CD8-positive, alpha-beta T cell (primary cell): ENCODE measurements at places on chromosomes 7 and 10. TPM values are rescaled to one million over a fixed set of nuclear protein-coding genes. Genes with fewer than 3 reads are reported as not detected.

GRCh38 chr10:21396889-21397288 is 128.6 kb downstream of the SKIDA1 start:
- DNase-seq, result no peak

Gene TRPV5
- not detected for total RNA-seq

DNA sequence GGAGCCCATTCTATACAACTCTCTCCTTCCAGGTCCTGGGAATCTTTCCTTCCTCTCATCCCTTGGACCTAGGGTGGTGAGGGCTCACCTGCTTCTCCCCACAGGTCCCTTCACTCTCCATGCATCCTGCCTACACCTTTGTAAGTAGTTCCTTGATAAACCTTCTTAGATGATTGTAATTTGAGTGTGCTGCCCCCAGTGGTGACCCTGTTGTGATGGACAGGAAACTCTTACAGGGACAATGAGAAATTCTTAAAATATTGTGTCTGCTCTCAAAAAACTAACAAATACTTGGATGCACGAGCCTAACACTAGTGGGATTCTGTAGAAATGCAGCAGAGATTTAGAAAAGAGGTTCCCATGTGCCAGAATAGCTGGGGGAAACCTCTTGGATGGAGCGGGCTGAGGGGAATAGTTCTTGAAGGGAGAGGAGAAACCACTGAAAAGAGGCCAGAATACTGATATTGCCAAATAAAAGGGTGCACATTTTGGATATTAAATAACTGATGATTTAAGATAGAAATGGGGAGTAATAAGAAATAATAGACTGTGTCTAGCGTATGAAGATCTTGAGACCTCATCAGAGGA is 6.7 kb upstream of the PAXIP1 start:
- DNase-seq, result no peak

DNA sequence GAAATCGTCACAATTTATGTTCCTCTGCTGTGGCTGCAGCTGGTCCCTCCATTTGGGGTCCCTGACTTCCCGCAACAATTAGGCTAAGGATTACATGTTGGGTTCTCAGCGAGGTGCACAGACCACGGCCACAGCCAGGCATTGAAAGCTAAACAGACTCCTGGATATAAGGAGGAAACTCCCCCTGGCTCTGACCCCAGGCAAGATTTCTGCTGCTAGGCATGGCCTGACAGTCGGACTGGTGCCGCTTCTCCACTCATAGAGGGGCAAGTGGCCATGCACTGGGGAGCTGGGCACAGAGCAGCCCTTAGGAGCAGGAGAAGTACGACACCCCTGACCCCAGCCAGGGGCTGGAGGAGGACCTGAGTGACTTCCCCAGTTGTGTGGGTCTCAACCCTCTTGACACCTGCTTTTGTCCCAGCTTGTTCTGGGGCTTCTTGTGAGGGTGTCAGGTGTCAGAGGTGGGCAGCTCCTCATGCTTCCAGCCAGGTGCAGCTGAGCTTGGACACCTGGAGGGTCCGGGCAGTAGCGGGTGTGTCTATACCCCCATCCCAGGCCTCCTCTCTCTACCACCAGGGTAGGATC is 38.3 kb downstream of the TSPAN15 start:
- no peak for DNase-seq

Gene MMD2
- not detected for total RNA-seq

Gene TMEM270
- not detected for total RNA-seq

DNA sequence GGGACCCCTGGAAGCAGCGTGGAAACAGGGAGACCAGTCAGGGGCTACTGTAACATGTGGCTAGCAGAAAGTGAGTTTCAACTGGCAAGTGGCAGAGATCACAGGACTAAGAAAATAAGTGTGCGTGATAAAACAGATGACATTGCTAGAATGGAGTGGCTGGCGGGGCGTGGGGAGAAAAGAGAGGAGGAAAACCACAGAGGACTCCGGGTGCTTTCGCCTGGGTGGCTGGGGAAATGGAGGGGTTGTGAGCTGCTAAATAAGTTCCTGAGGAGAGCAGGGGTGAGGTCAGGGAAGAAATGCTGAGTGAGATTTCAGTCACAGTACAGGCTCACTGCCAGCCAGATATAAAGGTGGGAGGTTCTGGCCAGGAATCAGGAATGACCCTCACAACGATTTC is 166.9 kb downstream of the MYOF start:
- no peak for DNase-seq

DNA sequence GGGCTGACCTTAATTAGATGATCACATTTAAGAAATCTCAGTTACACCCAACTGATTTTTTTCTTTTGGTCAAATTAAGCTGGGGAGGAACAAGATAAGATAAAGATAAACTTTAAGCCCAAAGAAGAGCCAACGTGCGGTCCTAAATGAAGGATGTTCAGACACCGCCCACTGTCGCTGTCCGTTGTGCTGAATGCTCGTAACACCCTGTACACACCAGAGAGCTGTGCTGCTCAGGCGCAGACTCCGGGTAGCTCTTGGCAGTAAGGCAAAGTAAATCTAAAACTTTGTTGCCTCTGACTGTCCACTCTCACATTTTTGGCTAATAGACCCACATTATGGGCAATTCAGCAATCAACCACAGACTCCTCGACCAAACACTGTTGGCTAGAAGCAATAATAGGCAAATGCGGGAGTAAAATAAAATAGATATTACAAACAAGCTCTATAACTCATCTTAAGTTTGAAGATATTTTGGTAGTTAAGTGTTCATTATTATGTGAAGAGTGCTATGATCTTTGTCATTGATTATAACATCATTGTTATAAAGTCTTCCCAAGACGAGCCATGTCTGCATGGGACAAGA is 57.1 kb downstream of the PLPP4 start:
- no peak for DNase-seq

Gene RHOBTB1
- not detected for total RNA-seq

DNA sequence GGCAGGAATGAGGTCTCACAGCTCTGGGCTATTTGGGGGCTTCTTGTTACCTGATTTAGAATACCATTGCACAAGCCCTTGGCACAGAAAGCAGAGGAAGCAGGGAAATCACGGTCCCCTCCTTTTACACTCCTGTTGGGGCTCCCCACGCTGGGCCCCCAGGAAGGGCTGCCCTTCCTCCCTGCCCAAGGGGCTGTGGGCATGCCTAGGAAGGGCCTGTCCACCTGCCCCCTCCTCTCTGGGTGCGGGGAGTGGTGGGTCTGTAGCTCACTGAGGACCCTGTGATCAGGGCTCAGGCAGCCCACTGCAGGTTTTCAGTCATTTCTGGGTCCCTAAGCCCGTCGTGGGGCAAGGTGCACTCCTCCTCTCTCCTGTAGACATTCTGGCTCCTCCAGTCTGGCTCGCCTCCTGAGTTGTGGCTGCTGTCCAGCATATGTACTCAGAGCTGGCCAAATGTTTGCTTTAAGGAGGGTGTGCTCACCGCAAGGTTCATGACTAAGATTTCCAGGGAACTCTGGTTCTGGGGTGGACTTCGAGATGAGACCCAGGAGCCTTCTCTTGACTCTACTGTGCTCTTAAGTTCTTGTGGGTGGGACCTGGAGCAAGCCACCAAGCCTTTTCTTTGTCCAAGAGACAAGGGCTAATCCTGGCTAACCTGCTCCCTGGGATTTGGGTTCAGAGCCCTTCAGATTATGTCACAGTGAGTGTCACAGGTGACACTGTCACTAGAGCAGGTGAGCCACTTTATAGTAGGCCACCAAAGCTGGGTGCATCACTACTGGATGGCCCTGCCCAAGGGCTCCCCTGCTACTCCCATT is 56.0 kb downstream of the TACR2 start:
- no peak for DNase-seq

Gene STOX1
- total RNA-seq, result 0.11 TPM

DNA sequence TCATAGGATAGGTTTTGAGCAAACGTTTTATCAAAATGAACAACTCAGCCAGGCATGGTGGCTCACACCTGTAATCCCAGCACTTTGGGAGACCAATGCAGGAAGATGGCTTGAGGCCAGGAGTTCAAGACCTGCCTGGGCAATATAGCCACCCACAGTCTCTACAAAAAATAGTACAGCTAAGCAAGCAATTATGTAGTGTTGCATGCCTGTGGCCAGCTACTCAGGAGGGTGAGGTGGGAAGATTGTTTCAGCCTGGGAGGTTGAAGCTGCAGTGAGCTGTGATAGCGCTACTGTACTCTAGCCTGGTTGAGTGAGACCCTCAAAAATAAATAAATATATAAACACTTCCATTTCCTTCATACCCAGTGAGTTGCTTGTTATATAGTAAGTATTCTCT is 67.1 kb downstream of the LSMEM1 start:
- DNase-seq, result no peak

DNA sequence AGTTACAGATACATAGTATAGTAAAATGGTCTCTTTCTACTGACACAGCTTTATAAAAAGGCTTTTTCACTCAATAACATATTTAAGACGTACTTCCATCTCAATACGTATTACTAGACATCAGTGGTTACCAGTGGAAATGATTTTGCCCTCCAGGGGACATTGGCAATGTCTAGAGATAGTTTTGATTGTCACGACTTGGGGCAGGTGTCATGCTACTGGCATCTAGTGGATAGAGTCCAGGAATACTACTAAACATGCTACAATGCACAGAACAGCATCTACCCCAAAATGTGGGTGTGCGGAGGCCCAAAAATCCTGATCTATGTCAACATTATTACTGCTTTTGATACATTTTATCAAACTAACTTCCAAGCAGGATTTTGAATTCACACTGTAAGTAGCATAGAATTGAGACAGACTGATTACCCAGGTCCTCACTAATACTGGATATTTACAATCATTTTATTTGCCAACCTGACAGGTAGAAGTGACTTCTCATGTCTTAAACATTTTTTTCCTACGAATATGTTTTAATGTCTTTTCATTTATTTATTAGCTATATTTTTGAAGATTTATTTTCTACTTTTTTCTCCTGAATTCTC is 53.8 kb downstream of the HGF start:
- DNase-seq, result no peak

GRCh38 chr7:44794331-44794730 is 2.1 kb upstream of the PPIA start:
- no peak for DNase-seq

GRCh38 chr7:124856299-124856888 is 73.2 kb downstream of the POT1 start:
- DNase-seq, result no peak

DNA sequence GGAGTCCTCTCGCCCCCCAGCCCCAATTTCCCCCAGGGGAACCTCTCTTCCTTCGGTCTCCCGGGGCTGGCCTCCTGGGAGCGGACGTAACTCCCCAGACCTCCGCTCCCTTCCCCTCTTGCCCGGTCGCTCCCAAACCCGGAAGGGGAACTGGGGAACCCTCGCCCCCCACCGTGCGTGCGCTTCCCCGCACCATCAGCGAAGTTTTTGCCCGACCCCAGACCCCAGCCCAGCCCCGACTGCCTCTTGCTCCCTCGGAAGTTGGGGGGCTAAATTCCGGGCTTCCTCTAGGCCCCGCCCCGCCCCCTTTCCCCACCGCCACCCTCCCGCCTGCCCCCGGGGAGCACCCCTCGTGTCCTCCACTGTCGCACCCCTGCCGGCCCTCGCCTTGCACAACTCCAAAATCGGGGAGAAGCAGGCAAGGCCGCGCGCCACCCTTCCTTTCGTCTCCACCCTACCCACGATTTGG is 436 bp downstream of the GNB2 start:
- peak; percentile 42 for DNase-seq

- no peak for DNase-seq
Observed at GRCh38 chr7:121041516-121042148, 53.1 kb downstream of the CPED1 start.

Gene ZNF138
- total RNA-seq, result 4.9 TPM

Gene KCNK18
- total RNA-seq, result not detected

GRCh38 chr7:99219985-99220384 is 12.1 kb upstream of the KPNA7 start:
- no peak for DNase-seq

GRCh38 chr7:41346878-41347277 is 356.0 kb downstream of the INHBA start:
- no peak for DNase-seq

DNA sequence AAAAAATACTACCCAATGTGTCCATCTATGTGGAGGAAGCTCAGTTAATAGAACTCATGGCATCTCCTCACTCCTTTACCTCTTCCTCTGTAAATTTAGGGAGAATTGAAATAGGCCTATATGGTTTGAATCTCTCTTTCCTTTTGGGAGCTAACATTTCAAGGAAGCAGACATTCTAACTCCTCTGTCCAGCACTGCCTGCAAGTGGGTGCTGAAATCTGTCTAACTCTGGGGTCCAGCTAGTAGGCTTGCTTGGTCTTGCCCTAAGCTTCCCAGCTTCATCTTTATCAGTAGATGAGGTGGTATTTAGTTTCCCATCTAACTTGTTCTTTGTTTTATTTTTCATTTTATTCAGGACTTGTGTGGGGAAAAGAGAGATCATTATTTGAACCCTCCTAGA is 23.2 kb downstream of the CYCS start:
- no peak for DNase-seq

DNA sequence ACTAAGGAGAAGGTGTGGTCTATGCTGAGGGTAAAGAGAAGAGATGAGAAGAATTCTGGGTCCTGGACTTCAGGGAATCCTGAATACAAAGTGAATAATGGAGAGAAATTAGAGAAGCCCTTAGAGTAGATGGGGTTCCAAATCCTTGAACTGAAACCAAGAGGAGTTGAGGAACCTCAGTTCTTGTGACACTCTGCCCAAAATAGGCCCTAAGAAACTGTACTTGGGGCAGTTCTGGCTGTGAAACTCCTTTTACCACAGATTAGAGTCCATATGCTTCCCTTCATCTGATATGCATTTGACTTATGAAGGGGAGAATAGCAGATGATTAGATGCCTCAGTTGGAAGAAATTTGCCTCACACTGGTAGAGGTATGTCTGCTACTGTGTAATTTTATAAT is 19.0 kb downstream of the TES start:
- no peak for DNase-seq

Gene PLPP4
- not detected for total RNA-seq

DNA sequence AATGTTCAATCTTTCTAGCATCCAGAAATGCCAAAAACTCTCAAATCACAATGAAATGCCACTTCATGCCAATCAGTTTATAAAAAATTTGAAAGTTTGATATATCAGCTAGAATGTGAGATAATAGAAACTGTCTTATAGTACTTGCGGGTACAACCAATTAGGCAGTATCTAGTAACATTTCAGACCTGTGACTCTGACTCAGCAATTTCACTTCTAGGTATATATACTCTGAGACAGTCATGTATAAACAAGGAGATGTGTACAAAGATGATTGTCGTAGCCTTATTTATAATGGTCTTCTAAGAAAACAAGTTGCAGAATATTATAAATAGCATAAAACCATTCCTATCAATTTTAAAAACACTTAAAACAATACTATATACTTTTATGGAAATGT is 252.3 kb upstream of the PODXL start:
- no peak for DNase-seq

Gene AP5Z1
- 129 TPM for total RNA-seq

DNA sequence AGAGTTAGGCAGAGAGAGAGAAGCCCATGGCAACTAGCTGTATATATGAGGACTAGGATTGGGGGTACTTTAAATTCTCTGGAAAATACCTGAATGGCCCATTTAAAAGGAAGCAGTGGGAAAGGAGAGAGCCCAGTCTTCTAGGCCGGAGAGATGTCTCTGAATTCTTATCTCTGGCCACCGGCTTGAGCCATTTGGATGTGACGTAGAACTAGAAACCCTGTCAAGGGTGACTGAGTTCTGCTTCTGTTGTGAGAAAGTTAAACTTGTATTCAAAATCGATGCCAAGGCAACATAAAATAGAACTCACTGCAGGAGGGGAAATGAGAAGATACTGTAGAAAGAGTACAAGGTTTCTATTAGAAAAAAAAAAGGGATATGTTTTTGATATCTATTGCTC is 6.3 kb upstream of the GSTK1 start:
- no peak for DNase-seq
